ENCODE measurements at places on chromosomes 3 and 15.

- no peak for DNase-seq
Measured at GRCh38 chr3:81909796-81910195, 148.4 kb upstream of the GBE1 start.

DNA sequence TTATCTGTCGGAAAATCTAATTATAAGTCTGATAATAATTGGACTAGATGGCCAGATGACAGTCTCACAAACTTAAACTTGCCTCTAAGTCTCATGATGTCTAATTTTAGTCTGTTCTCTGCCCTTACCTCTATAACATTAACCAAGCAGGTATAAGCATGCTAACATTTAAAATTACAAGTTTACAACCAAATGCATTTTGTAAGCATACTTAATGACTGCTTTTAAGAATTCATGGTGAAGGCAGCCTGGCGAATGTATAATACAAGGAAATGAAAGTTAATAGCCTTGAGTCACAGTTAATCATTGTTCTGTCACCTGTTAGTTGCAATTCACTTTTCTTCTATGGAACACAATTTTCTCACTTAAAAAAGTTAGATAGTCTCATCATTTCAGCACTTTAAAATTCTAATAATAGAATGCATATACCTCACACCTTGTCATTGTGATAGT, 16.5 kb downstream of the BCHE start:
- no peak for DNase-seq

- DNase-seq = peak; percentile 69
Measured at GRCh38 chr15:60584355-60584998, 105.5 kb upstream of the ICE2 start.

GRCh38 chr3:164608554-164609276, 469.6 kb downstream of the SI start:
- no peak for DNase-seq

GRCh38 chr3:65177960-65178376, 490.2 kb upstream of the ADAMTS9 start:
- DNase-seq = no peak

DNA sequence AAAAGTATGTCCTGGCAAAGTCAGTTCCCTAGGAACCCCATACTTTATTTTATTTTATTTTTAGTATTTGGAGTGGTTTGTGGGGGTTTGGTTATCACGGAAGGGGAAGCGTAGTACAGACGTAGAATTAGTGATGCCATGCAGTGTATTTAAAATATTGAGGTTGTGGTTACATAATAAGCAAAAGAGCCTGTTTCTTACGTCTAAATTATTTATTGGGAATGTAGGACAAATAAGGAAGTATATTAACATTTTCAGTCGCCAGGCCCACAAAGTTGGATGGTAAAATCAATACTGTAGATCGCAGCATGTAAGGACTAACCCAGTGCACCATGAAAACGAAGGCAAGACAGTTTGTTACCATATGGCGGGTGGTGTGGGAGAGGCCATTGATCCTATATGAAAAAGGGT, 558 bp downstream of the DTWD1 start:
- no peak for DNase-seq

GRCh38 chr3:173650596-173650995, 253.1 kb downstream of the NLGN1 start:
- no peak for DNase-seq

DNA sequence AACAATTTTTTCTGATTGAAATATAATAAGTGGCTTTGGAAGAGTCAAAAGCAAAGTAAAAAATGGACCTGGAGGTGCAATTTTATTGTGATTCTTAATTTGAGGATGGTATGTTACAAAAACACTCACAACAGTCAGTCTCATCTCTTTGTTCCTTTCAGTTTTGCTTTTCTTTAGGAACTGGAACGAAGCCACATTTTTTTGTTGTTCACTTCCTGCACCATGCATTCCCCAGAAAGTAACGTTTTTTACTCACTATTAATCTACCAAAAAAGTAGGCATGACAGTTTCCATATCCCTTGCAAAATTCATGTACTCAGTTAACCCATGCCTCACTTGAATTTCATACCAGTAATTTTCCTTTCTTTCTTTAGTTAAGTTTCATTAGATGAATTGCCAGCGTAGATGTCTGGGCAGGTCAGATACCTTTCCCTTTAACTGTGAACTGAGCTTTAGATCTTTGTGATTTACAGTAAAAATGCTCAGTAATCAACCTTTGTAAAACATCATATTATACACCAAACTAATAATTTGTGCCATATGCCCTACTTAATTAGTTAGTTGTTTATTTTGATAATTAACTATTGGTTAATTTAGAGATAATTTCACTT, 384.3 kb downstream of the ROBO1 start:
- no peak for DNase-seq

- no peak for DNase-seq
Measured at GRCh38 chr15:27111323-27111722, 140.3 kb downstream of the GABRG3 start.
